SIG-M5 (cell line): ENCODE measurements at places on chromosomes 5 and 9.

- DNase-seq = no peak
Observed at GRCh38 chr9:22342491-22343217, 104.0 kb upstream of the DMRTA1 start.

- no peak for DNase-seq
Observed at GRCh38 chr5:16502866-16503265, 37.3 kb upstream of the ZNF622 start.

DNA sequence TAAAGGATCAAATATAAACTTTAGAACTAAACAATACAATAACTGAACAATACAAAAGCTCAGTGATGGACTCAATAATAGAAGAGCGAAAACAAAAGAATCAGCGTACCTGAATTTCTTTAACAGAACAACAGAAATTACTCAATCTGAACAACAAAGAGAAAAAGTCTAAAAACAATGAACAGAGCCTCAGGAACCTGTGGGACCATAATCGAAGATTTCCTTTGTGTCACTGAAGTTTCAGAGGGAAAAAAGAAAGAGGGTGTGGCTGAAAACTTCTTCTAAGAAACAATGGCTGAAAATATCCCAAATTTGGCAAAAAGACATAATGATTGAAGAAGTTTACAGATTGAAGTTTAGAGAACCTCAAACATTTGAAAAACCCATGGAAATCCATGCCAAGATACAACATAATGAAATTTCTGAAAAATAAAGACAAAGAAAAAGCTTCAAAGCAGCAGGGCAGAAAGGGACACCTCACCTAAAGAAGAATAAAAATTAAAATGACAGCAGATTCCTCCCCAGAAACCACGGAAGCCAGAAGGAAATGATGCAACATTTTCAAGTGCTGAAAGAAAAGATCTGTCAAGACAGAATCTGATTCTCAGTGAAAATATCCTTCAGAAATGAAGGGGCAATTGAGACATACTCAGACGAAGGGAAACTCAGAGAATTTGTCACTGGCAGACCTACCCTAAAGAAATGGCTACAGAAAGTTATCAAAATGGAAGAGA lies 288.8 kb downstream of the ARL15 start:
- peak; percentile 19 for DNase-seq

DNA sequence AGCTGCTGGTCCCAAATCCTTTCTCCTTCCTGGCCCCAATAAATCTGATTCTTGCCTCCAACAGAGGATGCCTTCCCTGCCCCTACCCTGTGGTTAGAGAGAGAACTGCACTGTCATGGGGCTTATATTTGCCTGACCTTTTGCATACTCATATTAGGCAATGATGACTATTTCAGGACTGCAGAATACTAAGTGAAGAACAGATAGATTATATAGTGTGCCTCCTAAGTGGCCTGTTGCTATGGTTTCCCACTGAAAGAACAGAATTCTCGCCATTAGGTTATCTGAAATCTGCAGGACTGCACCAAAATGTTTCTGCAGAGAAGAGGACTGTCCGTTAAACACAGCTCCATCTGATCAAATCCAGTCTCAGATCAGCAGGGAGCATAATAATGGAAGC lies 87.3 kb upstream of the CCNG1 start:
- no peak for DNase-seq

GRCh38 chr5:56305001-56305950 lies 72.1 kb upstream of the ANKRD55 start:
- no peak for DNase-seq

DNA sequence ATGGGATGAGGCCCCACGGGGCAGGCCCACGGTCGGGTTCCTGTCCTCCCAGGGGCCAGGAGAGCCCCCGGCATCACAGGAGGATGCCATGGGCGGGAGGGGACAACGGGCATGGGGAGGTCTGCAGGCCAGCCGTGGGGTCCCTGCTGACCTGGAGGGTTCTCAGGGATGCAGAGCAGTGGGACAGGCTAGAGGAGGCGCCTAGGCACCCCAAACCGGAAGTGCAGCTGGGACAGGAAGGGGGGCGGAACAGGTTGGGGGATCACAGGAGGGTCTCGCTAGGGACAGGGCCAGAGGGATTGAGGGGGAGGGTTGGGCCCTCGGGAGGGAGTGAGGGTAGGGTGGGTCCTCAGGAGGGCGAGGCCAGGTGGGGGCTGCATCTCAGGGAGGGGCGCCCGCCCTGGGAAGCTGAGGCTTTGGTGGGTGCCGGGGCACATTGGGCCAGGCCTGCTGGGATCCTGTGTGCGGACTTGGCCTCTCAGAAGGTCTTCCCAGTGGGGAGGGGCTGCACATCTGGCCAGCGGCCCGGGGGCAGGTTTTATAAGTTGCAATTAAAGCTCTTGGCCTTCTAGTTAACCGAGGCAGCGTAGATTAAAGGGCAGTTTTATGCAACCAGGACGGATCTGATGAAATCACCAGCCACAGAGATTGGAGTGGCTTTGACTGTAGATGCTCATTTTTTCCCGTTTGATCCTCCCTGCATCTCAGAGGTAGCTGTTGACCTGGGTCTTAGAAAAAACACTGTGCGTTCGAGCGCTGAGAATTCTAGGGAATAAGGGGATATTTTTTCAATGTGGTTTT lies 20.1 kb downstream of the NKD2 start:
- no peak for DNase-seq

GRCh38 chr5:64690417-64691151 lies at the start of gene SHISAL2B:
Gene SHISAL2B, plus strand, starts transcription at chr5:64690503. Its CDS starts 121 bp downstream, at chr5:64690624.
- DNase-seq = no peak

GRCh38 chr5:60836131-60836530 lies 7.9 kb downstream of the ELOVL7 start:
- no peak for DNase-seq

DNA sequence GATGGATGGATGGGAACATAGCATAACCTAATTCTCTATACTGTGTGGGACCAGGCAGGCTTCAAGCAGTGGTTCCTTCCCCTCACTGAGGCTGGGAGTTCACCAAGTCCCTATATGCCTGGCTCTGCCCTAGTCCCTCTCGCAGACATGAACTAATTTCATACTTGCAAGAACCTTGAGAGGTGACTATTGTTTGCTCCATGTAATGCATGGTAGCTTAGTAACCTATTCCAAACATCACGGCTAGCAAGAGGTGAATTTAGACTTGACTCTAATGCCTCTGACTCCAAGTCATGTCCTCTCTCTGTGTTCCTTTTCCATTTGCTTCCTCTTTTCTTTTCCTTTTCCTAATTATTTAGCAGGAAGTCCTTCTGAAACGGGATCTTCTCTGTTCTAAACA lies 25.9 kb upstream of the ERMP1 start:
- DNase-seq = no peak

- DNase-seq = no peak
Observed at GRCh38 chr5:21680196-21680595, 1172.9 kb downstream of the CDH12 start.

GRCh38 chr9:137663584-137663983 lies 44.8 kb downstream of the EHMT1 start:
- no peak for DNase-seq

- no peak for DNase-seq
Observed at GRCh38 chr9:129282731-129283211, 104.7 kb upstream of the IER5L start.

DNA sequence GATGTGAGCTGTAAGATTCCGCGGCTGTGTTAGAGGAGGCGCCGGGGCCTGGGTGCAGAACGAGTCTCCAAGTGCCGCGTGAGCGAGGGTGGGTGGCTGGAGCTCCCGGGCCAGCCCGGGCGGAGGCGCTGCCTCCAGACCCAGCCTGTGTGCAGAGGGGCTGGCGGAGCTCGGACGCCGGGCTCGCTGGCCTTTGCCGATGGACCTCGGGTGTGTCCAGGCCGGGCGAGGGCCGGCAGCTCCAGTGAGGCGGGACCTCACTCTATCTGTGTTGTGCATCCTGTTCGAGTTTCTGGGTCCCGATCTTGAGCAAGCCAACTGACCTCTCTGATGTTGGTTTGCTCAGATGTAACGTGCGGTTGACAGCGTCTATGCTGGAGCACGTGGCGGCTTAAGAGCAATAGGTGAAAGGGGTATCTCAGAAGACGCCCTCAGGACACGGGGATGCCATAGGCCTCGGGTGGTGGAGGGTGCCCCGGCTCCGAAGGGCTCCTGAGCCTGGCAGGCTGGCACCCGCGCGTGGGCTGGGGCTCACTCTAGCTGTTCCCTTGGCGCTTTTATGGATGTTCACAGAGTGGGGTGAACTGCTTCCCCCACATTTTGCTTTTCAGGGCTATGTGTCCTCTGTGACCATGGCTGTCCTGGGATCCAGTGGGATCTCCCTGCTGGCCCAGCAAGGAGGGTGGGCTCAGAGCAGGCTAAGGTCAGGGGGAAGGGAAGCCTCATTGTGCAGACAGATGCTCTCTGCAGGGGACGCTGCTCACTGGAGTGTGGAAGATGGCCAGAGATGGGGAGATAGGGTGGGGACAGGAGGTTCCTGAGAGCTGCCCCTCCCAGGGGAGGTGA lies 69.8 kb downstream of the MRPL36 start:
- DNase-seq = no peak

DNA sequence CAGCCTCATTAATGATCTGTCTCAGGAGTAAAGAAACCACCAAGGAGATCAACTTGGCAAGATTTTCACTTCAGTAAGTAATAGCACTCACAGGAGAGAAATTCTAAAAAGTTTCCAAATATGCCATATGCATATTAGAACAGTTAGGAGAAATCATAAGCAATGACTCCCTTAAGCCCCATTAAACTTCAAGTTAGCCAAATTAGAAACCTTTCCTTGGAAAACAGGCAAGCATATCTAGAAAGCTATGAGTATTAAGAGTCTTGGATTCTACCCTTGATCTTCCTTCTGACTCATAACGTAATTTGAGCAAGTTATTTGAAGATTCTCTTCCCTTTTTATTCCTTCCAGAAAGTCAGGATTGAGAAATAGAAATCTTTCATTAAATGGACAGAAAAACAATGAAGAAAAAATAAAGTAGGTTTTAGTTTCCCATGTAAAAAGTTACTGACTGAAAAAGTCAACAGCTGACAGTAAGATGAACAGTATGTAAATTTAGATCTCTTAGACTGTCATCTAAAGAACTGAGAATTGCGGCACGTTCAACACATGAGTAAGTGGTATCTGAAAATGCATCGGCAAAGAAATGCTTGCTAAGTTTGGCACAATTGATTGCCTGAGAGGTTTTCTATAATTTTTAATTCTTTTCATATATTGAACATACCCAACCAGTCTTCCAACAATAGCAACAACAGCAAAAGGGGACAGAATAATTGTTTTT lies 565.7 kb upstream of the FTMT start:
- DNase-seq = no peak

- no peak for DNase-seq
Observed at GRCh38 chr9:78970375-78970774, 601.4 kb upstream of the TLE4 start.

DNA sequence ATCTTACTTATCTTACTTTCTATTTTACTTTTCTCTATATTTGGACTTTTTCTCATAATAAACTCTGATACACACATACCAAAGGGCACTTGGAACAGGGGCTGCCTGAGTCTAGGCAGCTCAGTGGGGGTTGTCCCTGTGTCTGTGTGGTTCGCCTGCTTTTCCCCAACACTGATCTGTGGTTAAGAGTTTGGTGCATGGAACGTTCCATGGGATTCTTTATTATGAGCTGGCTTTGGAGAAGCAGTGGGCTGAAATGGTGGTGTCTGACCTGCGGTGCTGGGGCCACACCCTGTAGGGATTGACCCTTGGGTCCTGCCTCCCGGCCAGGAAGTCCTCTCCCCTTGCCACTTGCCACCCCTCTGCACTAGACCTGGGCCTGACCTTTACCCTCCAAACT lies 47.4 kb downstream of the ANKRD33B start:
- DNase-seq = no peak

- no peak for DNase-seq
Observed at GRCh38 chr5:172840432-172841154, 6.5 kb downstream of the ERGIC1 start.

GRCh38 chr5:154309371-154309745 lies 118.8 kb downstream of the GALNT10 start:
- DNase-seq = no peak

- DNase-seq = no peak
Observed at GRCh38 chr5:2849429-2849828, 98.0 kb upstream of the IRX2 start.

GRCh38 chr5:69039829-69040228 lies 54.0 kb upstream of the SLC30A5 start:
- DNase-seq = no peak

- no peak for DNase-seq
Observed at GRCh38 chr5:68762201-68762600, 331.6 kb upstream of the SLC30A5 start.

DNA sequence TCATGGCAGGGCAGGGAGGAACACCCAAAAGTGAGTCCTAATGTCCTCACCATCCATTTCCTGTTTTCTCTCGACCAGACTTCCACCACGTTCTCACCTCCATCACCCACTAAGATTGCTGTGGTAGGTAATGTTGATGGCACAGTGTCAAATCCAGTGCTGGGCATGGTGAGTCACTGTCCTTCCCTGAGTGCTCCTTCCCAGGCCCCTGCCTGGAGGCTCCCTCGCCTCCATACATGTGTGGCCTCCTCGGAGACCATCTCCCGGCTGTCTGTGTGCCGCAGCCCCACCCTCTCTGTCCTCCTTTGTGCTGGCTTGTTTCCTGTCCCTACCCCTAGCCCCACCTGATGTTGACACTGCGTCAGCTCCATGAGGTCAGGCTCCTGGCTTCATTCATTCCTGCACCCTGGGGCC lies 177.5 kb downstream of the SYK start:
- DNase-seq = no peak

GRCh38 chr5:32753051-32753450 lies 41.9 kb downstream of the NPR3 start:
- DNase-seq = no peak

DNA sequence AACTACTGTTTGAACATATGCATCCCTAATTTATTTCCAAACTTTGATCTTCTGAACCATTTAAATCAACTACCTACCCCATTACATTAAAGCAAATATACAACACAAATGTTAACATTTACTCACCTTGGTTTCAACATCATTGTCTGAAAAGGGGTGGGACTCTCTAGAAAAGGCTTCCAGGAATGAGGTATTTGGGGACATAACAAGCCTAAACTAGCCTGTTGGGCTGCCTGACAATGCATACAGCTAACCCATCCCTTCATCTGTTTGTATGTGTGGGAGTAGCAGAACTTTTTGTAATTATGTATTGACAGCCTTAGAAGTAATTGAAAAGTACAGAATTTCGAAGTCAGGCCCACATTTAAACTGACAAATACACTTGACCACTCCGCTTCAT lies 2225.9 kb upstream of the C9orf72 start:
- DNase-seq = no peak

- DNase-seq = no peak
Observed at GRCh38 chr5:44001675-44002380, 387.4 kb downstream of the FGF10 start.

DNA sequence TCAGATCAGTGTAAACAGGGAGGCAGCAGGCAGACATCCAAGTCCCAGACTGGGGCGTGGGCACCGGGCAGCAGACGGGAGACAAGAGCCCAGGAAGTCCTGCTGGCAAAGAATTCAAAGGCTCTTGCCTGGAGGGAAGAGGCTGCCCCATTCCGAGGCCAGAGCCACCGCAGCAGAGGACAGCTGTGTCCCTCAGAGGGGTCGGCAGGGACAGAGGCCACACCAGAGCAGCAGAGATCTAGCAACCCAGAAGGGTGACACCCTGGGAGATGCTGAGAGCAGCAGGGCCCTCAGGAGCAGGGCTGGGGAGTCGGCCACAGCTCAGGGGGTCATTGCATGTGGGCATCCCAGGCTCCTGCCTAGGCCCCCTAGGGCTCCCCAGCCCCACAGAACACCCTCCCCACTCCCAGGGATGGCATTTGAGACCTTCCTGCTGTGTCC lies 29.1 kb downstream of the ADAMTS2 start:
- no peak for DNase-seq
